NCI-H1417 (cell line): ENCODE measurements at places on chromosomes 11 and 22.
A peak's percentile ranks its signal among the peaks of the same experiment; 100 is the strongest.

DNA sequence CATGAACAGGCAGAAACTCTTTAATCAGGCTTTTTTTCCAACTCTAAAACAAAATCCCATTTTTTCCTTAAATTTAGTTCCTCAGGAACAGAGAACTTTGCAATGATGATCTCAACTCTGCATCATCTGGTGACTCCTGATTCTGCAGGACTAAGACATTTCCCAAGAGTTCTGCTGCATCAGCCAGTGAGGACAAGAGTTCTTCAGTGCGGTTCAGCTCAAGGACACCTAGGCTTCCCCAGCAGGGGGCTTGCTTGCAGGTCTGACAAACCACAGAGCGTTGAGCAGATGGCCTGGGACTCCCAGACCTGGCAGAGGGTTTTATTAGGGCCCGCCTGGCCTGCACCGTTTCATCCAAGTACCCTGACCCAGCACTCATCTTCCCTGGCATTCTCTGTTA lies 6.4 kb downstream of the CDCA5 start:
- no peak for DNase-seq

- no peak for DNase-seq
Observed at GRCh38 chr22:27937453-27937852, 18.4 kb upstream of the PITPNB start.

- no peak for DNase-seq
Observed at GRCh38 chr11:86182976-86183584, 61.5 kb upstream of the EED start.

GRCh38 chr11:12273618-12273995 lies 103.8 kb upstream of the PARVA start:
- DNase-seq, result no peak

- no peak for DNase-seq
Observed at GRCh38 chr11:1759151-1759850, 4.4 kb downstream of the CTSD start.

DNA sequence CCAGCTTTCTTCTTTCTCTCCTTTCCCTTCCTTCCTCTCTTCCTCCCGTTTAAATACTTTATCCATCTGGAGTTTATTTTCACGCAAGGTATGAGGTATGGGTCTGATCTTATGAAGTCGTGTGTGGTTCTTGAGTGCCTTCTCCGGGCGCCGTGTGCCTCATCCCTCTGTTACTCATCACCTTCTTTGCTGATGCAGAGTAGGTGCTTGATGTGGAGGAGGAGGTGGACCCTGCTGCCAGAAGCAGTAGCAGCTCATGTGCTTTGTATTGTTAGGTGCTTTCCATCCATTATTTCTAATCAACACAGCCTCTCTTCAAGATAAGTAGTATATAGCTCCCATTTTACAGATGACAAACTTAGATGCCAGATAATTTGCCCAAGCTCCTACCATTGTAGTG lies 47.0 kb downstream of the TNRC6B start:
- DNase-seq, result no peak

GRCh38 chr11:16613512-16614381 lies 124.7 kb upstream of the C11orf58 start:
- peak; percentile 86 for DNase-seq

- no peak for DNase-seq
Observed at GRCh38 chr11:55811067-55811466, at the start of gene OR5L1. Gene OR5L1 (plus strand): TSS chr11:55811367. CDS start chr11:55811467, 100 bp downstream.

- DNase-seq, result no peak
Observed at GRCh38 chr11:107819361-107820014, 39.1 kb downstream of the SLC35F2 start.

GRCh38 chr22:46736705-46737104 lies 1.3 kb downstream of the CERK start:
- no peak for DNase-seq

GRCh38 chr22:20117633-20118299 lies 740 bp upstream of the TRMT2A start:
- peak; percentile 37 for DNase-seq

GRCh38 chr11:92941676-92942571 lies 27.5 kb upstream of the MTNR1B start:
- DNase-seq, result no peak

DNA sequence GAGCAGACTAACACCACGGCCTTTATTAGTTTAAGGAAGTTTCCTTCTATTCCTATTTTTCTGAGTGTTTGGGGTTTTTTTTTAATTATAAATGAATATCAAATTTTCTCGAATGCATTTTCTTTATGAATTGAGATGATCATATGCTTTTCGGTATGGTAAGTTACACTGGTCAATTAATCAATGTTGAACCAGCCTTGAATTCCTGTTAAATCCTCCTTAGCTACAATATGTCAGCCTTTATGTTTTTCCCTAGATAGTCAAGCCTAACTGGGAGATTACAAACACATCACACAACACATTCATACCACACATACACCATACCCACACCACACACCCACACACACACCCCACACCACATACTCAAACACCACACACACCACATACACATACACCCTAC lies 247.6 kb downstream of the BRD1 start:
- DNase-seq, result no peak

GRCh38 chr22:36425977-36426523 lies 38.3 kb upstream of the MYH9 start:
- peak; percentile 11 for DNase-seq

GRCh38 chr22:30224161-30224857 lies 22.2 kb downstream of the LIF start:
- DNase-seq, result no peak

- no peak for DNase-seq
Observed at GRCh38 chr22:50641696-50642607, 14.0 kb upstream of the ARSA start.

DNA sequence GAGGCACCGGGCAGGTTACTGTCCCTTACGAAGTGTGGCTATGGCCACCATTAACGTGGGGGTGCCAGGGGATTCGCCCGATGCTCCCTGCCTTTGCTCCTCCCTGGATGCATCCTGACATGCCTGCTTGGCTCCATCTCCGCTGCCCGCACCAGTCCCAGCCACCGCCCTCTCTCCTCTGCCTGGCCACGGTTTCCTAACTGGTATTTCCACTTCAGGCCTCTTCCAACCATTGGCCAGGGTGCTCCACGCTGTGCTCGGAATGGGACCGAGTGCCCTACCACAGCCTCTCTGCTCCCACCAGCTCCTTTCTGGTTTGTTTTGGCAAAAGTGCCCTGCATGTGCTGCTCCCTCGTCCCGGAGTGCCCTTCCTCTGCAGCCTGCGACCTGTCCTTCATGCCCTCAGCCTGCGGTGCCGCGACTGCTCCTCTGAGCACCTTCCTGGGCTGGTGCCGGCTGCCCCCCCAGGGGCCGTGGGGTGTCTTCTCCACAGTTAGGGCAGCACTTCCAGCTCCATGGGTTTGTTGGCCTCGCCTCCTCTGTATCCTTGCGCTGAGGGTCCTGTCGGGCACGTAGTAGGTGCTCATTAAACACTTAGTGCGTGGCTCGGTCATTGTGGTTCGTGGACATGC lies 12.6 kb upstream of the GRAMD4 start:
- no peak for DNase-seq

GRCh38 chr11:97143463-97143862 lies 753.6 kb downstream of the JRKL start:
- DNase-seq, result no peak

DNA sequence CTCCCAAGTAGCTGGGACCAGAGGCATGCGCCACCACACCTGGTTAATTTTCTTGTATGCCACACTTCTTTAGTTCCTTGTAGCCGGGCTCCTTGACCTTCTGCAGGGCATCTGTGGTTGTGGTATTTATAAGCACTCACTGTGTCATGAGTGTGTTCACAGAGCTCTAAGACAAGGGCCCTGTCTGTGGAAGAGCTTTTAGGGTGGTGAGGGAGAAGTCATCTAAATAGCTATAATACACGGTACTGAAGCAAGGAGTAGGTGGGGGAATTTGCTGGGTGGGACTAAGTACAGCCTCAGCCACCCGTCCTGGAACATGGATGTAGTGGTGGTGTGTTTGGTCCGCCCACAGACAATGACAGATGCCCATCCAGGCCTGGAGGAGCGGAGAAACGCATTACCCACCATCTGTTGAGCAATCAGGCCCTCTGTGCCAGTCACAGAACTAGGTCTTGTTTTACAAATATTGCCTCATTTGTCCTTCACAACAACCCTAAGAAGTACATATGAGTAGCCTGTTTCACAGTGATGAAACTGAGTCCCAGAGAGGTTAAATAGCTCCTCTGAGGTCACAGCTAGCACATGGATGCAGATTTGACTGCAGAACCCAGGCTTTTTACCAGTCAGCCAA lies 10.1 kb downstream of the ACO2 start:
- DNase-seq, result no peak

- no peak for DNase-seq
Observed at GRCh38 chr22:41380993-41381328, 781 bp upstream of the TEF start.

- no peak for DNase-seq
Observed at GRCh38 chr11:97722065-97722464, 1298.7 kb upstream of the CNTN5 start.
